Psoas muscle (tissue), 8 donors: ENCODE measurements at places on chromosomes 16 and 17. TPM values are rescaled to one million over a fixed set of nuclear protein-coding genes. Genes with fewer than 3 reads are reported as not detected.

DNA sequence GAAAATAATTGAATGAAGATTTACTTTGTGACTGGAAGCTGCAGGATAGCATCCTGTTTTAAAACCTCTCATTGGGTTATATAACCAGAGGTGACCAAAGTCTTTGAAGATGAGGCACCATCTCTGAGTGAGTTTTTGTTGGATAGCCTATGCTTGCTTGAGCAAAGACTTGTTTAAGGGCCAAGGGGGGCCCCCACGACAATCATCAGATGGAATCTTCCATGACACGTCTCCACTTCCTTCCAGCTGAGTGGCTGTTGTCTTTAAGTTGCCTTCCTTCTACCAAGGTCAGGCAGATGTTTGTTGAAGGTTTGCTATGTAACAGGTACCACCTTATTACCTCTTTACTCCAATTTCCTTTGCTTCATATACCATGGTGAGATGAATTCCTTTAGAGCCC, 188.8 kb downstream of the PRKCA start:
- H3K4me1 ChIP-seq = no peaks in the 10 kb centered on the region
- no peak overlapping the region for H3K27ac ChIP-seq
- no peaks in the 10 kb centered on the region for H3K36me3 ChIP-seq
- H3K4me3 ChIP-seq = no peak overlapping the region

DNA sequence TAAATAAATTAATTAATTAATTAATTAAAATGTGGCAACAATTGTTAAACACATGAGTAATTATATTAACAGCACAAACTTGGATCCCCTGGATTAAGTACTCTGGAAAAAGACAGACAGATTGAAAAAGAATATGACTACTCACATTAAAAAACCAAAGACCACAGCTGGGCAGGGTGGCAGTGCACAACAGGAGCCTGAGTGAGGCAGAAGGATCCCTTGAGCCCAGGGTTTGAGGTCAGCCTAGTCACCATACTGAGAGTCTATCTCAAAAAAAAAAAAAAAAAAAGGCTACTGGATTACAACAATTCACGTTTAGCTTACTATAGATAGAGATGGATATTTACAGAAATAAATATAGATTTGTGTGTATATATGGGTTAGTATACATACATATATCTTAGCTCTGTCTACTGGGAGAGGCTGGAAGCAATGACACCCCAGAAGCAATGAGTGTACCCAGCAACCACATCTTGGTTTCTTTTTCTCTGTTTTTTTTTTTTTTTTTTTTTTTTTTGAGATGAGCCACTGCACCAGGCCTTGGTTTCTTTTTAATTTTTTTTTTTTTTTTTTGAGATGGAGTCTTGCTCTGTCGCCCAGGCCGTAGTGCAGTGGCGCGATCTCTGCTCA, 10.6 kb upstream of the SUZ12 start:
- no peaks in the 10 kb centered on the region for H3K36me3 ChIP-seq
- no peak for DNase-seq
- H3K27me3 ChIP-seq = no peaks in the 10 kb centered on the region
- H3K27ac ChIP-seq = no peak overlapping the region
- H3K4me1 ChIP-seq = no peaks in the 10 kb centered on the region
- H3K4me3 ChIP-seq = no peak overlapping the region

OR2C1 gene
- total RNA-seq = not detected

GRCh38 chr17:70329721-70330120, 160.4 kb downstream of the KCNJ2 start:
- H3K4me1 ChIP-seq = no peaks in the 10 kb centered on the region
- H3K27ac ChIP-seq = no peak overlapping the region
- H3K36me3 ChIP-seq = no peaks in the 10 kb centered on the region
- DNase-seq = no peak

HS3ST4 gene
- total RNA-seq = not detected

DNA sequence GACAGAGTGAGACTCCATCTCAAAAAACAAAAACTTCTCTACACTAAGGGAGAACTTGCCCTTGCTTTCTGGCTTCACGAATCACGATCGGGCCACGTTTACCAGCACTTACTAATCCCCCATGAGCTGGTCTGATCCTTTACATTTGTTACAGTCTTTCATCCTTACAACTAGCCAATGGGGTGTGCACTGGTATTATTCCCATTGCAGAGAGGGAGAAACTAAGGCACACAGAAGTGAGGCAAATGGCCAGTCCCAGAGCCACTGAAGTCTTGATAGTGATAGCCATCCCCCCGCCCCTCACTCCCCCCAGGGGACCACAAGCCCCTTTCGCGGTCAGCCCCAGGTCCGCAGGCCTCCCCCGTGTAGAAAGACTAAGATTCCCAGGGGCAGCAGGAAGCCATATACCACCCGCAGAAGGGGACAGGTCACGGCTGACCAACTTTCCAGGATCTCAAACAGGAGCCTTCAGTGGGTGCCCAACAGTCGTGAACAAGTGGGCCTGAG, 868 bp downstream of the NATD1 start:
- H3K27ac ChIP-seq = peak overlapping the region; percentile 94
- H3K27me3 ChIP-seq = no peaks in the 10 kb centered on the region
- no peak for DNase-seq
- peak overlapping the region; percentile 71 for H3K4me3 ChIP-seq

GRCh38 chr17:28912281-28912937, 9.5 kb upstream of the DHRS13 start:
- H3K36me3 ChIP-seq = peaks cover 27% of the 10 kb centered on the region
- H3K4me1 ChIP-seq = peaks cover 26% of the 10 kb centered on the region
- H3K4me3 ChIP-seq = no peak overlapping the region
- no peak overlapping the region for H3K27ac ChIP-seq
- no peaks in the 10 kb centered on the region for H3K27me3 ChIP-seq

- H3K36me3 ChIP-seq = no peaks in the 10 kb centered on the region
- no peak overlapping the region for H3K4me3 ChIP-seq
- DNase-seq = no peak
- H3K27me3 ChIP-seq = no peaks in the 10 kb centered on the region
- H3K4me1 ChIP-seq = no peaks in the 10 kb centered on the region
These were observed 59.6 kb downstream of the SOCS1 start for GRCh38 chr16:11196286-11196828.

IGF2BP1 gene
- total RNA-seq = not detected

ODAD4 gene
- total RNA-seq = not detected

DNA sequence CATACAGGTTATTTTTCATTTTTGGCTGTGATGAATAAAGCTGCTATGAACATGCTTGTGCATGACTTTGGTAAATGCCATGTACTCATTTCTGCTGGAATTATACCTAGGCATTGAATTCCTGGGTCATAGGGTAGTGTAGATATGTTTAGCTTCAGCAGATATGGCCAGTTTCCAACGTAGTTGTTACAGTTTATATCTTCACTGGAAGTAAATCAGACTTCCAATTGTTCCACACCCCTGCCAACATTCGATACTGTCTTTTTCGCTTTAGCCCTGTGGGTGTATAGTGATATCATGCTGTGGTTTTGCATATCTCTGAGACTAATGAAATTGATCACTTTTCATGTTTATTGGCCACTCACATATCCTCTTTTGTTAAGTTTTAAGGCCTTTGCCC, 50.4 kb downstream of the ARHGAP27 start:
- no peaks in the 10 kb centered on the region for H3K36me3 ChIP-seq
- no peak overlapping the region for H3K27ac ChIP-seq
- no peak overlapping the region for H3K4me3 ChIP-seq
- no peaks in the 10 kb centered on the region for H3K27me3 ChIP-seq
- no peak for DNase-seq

GRCh38 chr17:73534209-73534909, 109.9 kb downstream of the SDK2 start:
- H3K4me1 ChIP-seq = no peaks in the 10 kb centered on the region
- H3K4me3 ChIP-seq = no peak overlapping the region
- DNase-seq = no peak

DNA sequence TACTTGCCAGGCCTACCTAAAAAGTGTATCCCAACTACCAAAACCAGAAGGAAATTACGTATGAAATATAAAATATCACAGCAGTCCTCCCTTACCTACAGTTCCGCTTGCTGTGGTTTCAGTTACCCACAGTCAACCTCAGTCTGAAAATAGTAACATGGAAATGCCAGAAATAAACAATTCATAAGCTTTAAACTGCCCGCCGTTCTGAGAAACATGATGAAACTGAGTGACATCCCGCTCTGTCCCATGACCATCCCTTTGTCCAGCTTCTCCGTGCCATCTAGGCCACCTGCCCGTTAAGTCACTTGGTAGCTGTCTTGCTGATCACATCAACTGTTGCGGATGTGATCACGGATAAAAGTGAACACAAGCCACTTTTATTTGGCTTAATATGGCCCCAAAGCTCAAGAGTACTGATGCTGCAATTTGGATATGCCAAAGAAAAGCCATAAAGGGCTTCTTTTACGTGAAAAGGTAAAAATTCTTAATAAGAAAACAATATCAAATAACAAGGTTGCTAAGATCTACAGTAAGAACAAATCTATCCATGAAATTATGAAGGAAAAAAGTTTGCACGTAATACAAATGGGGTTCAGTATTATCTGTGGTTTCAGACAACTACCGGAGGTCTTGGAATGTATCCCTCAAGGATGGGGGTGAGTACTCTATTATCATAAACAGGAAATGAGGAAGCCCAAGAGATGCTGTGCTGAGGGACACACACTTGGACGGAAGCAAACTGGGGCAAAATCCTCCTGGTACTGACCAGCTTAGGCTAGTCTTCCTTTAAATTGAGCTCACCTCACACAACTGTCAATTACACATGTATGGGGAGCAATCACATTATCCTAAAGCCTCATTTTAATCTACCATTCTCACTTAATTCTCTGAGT, 8.2 kb downstream of the USP22 start:
- H3K27me3 ChIP-seq = no peaks in the 10 kb centered on the region
- H3K4me3 ChIP-seq = peak overlapping the region; percentile 35

ATP2A3 gene
- total RNA-seq = 2.9 TPM

DNA sequence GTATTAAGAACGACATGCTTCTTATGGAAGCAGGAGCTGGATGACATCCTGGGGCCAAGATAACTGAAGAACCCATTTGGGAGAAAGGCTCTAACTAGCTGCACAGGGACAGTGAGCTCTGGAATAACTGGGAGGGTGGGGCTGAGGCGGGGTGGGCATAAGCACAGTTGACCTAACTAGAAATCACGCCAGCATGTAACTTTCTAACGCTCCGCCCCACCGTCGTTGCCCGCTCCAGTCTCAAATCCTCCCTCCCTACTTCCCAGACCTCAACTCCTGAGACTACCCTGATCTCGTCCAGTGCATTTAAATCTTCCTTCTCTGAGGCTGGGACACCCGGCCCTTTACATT, 436 bp downstream of the PHB1 start:
- H3K27ac ChIP-seq = peak overlapping the region; percentile 60
- H3K4me3 ChIP-seq = peak overlapping the region; percentile 90
- peaks cover 5% of the 10 kb centered on the region for H3K4me1 ChIP-seq
- peaks cover 40% of the 10 kb centered on the region for H3K36me3 ChIP-seq
- no peak for DNase-seq

NPIPA8 gene
- 0.42 TPM for total RNA-seq

DNA sequence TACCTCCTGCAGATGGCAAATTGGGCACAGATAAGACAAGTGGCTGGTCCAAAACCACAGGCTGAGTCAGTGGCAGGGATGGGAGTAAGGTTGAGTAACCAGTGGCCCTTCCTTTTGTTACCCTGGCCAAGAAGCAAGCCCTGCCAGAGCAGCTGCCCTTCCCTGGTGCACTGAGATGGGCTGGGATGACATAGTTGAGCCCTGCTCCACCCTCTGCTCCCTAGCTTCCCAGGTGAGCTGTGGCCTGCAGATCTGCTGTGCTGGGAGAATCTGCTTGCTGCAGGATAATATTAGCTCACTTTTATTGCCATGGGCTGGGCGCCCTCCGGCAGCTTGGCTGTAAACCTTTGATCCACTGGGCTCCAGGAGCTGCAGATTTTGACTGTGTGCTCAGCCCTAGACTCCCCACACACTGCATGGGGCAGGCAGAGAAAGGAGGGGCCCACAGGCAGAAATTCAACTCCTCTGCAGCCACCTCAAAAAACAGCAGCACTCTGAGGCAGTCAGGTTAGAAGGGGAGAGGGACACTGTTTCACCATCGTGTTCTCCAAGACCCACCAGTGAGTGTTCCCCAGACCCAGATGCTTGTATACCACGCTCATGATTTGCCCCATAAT, 101.8 kb downstream of the CBLN1 start:
- no peaks in the 10 kb centered on the region for H3K4me1 ChIP-seq
- H3K27me3 ChIP-seq = no peaks in the 10 kb centered on the region

CHST6 gene
- total RNA-seq = 0.15 TPM

SLC38A8 gene
- not detected for total RNA-seq

- no peak overlapping the region for H3K27ac ChIP-seq
- H3K4me3 ChIP-seq = no peak overlapping the region
- DNase-seq = no peak
These were observed 56.0 kb upstream of the SMURF2 start for GRCh38 chr17:64718058-64718457.

SLC5A10 gene
- not detected for total RNA-seq
